Activated CD4-positive, alpha-beta T cell treated with anti-CD3 and anti-CD28 coated beads, Interleukin-2, amount 50 U/mL, for 48 hours (primary cell): ENCODE measurements at places on chromosomes 11 and 22.
A peak's percentile ranks its signal among the peaks of the same experiment; 100 is the strongest.

- no peak for DNase-seq
Measured at GRCh38 chr22:31106001-31106571, 1.3 kb downstream of the SELENOM start.

DNA sequence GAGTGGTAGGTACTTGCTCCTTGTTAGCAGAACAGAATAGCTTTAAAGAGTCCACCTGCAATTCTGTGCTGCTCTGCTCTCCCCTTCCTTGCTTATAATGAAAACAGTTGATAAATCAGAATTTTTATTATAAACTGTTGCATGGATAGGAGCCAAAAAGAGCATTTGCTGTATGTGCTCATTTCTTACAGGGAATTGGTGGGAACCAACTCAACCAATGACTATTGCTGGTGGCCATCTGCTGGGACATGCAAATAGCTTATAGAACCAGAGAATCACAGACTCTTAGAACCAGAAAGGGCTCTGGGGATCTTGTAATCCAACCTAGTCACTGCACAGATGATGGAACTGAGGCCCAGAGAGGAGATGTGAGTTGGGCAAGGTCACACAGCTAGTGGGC, 43.1 kb upstream of the NECTIN1 start:
- DNase-seq: no peak

GRCh38 chr11:1778141-1778911, 14.6 kb upstream of the CTSD start:
- DNase-seq: no peak

- DNase-seq: no peak
Measured at GRCh38 chr22:46063846-46064227, 86.5 kb upstream of the PPARA start.

GRCh38 chr11:111585371-111585770, 16.9 kb upstream of the SIK2 start:
- no peak for DNase-seq

DNA sequence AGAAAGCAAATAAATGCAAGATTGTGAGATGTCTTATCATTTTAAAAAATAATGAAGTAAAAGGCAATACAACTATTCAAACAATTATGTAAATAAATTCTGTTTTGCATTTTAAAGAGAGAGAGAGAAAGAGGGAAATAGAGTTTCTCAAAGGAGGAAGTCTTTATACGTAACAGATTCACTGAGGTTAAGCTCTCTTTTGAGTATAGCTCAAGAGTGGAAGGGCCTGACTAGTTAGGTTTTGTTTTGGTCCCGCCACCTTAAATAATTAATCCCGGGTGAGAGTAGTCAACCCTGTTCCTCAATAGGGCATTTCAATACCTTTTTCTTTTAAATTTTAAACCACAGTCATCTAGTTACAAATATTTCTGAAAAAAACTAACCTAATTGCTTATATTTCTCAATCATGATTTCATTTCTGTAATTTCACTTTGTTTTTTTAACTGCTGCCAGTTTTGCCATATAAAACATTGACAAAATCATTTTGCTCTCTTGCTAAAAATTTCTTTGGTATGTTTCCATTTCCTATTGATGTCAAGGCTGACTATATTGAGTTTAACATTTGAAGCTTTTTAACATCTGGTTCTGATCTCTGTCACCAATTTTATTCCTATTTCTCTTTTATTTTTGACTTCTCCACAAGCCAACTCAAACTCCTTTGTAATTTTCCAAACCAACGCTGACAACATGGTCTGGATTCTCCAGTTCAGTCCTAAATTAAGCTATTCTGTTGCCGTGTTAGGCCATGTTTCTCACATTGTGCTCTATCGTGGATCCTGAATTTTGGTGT, 10.3 kb downstream of the OR10D3 start:
- DNase-seq: no peak

- DNase-seq: peak; percentile 77
Measured at GRCh38 chr11:63866211-63866610, 27.3 kb downstream of the MARK2 start.

DNA sequence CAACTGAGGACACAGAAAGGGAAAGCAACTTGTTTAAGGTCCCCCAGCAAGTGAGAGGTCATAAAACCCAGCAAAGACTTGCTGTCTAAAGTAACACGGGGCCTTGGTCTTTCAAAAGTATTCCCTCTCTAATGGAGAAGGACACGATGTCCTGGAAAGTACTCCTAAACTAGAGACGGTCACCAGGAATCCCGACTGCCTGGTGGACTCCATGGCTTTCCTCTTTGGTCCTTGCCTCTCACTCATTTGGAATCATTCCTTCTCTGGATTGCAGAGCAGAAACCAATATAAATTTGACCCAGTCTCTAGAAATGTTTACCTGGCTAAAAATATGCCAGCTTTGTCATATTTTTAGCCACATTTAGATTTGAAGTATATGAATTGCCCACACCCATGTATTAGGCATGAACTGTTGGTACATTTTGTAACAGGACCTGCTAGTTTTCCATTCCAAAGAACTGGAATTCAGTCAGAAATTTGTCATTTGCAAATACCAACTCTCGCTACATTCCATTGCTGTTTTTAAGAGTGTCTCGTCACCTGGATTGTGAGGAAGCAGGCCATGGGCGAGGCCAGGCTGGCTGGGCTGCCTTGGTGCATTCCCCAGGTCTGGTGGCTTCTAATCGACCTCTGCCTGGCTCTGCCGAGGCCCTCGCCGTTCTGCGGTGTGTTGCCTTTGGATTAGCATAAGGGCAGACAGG, 12.9 kb downstream of the NAV2 start:
- no peak for DNase-seq

DNA sequence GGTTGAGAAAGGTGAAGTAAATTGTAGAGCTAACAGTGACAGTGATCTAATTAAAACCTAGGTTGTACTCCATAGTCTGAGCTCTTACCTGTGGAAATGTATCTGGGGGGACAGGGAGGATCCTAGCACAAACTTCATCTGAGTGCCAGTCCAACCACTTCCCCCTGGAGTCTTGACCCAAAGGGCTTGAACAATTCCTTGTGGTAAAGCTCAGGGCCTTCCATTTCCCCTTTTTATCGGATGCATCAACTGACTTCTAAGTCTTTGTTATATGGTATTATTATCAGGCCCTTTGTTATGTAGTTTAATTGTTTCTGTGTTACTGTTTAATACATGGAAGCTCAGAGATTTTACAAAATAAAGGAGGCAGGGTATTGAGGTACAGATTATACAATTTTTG, 140.2 kb upstream of the SESN3 start:
- no peak for DNase-seq

DNA sequence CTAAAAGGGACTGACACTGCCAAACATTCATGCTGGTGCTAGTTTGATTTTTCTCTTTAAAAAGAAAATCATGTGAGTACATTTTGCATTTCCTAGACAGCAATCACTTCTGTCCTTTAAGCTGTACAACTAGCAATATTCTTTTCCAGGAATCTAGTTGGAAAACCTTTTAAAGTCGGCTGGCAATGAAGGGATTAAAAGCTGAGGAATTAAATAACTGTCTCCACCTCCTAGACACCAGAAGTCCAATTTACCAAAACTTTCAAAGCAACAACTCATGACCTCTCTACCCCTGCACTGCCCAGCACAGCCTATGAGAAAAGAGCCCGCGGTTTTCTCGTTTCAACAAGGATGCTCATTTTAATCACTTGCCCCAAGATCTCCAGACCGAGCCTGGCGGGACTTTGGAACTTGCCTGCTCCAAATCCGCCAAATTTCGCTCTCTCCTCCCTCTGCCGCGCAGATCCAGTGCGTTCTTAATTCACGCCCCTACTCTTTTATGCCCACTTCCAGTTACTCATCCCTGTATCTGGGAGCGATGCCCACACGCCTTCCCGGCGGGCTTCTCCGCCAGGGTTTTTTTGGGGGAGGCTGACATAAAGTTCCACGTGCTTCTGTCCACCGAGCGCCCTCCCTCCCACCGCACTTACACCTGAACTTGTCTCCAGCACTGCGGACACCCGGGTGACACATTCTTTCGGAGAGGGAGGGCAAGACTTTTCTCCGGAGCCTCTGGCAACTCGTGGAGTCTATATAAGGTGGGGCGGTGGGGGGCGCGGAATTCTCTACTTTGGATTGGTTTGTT, 2.5 kb downstream of the MPPED2 start:
- no peak for DNase-seq

DNA sequence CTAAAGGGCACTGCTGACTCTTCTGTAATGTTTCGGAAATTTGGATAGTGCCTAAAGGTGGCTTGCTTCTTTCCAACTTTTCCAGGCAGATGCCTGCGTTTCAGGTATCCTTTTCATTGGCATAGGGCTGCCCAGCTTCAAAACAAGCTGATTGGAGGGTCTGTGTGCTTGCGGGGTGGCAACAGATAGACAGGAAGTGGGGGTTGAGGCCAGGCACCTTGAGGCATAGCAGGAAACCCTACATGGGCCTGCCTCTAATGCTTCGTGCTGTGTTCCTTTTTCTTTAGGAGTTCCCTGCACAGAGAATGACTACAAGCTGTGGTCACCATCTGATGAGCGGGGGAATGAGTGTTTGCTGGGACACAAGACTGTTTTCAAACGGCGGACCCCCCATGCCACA, 92.2 kb upstream of the SORL1-AS1 start:
- DNase-seq: no peak

GRCh38 chr11:18768472-18768901, 23.1 kb downstream of the PTPN5 start:
- no peak for DNase-seq

DNA sequence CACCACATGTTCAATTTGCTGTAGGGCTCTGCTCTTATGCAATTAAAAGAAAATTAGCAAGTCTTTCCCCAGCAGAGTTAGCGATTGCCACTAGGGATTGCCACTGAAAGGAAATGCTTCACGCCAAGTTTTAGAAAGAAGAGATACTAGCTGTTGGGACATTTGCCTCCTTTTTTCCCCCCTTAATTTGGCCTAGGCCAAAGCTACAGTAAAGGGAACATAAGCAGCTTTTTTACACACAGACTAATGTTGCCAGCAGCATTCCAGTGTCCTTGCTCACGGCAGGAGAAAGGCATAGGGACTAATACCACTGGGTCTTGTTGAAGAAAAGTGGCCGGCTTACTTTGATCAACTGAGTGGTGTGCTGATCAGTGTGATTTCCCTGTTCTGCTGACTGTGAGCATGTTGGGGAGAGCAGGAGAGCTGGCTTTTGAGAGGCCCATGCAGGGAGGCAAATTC, 71.2 kb downstream of the PHF21A start:
- DNase-seq: no peak

DNA sequence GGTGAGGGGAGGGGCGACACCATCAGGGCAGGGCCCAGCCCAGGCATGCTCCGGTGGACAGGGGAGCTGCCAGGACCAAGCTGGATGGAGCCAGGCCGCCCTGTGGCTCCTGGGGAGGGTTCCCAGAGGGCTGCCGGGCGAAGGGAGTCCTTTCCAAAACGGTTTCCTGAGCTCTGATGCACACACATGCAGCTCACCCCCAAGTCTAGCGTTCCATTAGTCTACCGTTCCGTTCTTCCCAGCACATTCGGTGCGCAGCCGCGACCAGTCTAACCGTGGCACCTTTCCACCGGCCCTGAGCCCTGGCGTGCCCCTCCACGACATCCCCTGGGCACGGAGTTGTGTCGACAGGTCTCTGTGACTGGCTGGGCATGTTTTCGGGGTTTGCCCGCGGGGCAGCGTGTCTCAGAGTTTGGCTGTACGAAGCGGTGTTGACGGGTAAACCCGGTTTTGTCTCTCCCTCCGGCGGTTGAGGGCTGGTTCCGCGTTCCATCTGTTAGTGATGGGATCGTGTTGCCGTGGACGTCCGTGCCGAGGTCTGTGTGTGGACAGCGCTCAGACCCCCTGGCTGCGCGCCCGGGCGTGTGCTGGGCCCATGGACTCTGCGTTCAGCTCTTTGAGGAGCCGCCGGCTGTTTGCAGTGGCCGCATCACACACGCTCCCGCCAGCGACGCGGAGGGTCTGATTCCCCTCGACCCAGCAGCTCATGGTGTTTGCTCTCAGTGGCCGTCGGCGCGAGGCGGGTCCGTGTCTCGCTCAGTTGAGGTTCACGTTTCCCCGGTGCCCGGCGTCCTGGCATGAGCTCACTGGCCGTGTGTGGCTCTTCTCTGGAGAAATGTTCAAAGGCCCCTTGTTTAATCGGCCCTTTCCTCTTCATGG, 121.2 kb downstream of the IGLL1 start:
- DNase-seq: no peak

GRCh38 chr22:36163497-36163896, 2.9 kb upstream of the APOL3 start:
- DNase-seq: no peak

DNA sequence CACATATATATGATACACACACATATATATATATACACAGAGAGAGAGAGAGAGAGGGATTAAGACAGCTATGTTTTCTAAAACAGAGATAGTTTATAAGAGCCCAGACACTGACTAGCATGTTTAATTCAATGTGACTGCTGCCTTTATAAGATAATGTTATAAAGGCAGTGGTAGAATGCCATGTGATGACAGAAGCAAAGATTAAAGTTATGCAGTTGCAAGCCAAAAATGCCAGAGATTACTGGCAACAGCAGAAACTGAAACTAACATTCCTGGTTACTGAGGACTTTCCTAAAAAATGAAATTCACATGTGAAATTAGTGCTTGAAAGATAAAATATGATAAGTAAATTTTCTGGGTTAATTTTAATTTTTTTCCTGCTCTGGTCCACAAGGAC, 1888.9 kb downstream of the LRRC4C start:
- DNase-seq: no peak

- no peak for DNase-seq
Measured at GRCh38 chr11:24457985-24458384, 38.9 kb upstream of the LUZP2 start.

DNA sequence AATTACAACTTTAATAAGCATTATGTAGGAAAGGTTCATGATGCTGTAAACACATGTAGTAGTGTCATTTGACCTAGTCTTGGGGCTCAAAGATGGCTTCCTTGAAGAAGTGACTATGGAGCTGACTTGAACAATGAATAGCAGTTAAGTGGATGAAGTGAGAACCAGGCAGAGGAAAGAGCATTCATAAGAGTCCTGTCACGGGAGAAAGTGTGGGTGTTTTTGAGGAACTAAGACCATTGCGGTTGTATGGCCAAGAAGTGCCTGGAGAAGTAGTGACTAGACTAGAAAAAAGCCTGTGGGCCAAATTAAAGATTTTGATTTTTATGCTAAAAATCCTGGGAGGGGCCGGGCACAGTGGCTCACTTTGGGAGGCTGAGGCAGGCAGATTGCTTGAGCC, 7.2 kb upstream of the IL18BP start:
- no peak for DNase-seq

GRCh38 chr22:22834783-22835182, 52.8 kb upstream of the IGLL5 start:
- no peak for DNase-seq

DNA sequence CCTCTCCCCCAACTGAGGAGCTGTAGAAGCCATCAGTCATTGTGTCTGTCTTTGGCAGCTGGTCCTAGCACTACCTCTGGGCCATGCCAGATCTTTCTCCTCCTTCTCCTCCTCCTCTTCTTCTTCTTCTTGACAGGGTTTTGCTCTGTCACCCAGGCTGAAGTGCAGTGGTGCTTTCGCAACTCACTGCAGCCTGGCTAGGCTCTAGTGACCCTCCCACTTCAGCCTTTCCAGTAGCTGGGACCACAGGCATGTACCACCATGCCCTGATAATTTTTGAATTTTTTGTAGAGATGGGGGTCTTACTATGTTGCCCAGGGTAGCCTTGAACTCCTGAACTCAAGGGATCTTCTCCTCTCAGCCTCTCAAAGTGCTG, 50.1 kb upstream of the SHANK2 start:
- DNase-seq: no peak

- DNase-seq: no peak
Measured at GRCh38 chr11:100308202-100308601, 378.9 kb upstream of the ARHGAP42 start.
